ENCODE measurements at places on chromosomes 4 and X.

DNA sequence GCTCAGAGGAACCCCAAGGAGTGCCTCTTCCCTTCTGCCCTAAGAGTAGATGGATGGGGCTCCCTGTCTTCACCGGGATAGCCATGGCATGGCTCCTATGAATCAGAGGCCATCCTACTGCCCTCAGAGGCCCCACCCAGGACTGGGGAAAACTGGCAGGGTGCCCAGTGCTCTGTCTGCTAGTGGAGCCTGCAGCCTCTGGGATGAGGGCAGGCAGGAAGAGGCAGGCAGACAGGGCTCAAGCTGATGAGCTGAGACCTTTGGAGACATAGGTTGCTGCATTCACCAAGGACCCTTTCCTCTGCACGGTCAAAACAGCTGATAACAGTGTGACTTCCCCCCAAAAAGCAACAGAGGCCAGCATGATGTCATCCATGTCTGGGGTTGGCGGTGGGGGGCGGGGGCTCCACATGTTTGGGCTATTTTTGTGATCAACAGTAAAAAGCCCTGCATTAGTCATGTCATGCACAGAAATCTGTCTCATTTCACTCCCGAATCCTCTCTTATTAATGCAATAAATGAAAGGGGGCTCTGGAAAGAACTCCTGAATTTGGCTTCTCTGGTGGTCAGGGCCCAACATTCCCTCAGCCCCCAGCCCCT, 207.6 kb upstream of the MAMLD1 start:
- no peak for DNase-seq

- no peak for DNase-seq
Observed at GRCh38 chr4:94351319-94351718, 8.7 kb upstream of the HPGDS start.

DNA sequence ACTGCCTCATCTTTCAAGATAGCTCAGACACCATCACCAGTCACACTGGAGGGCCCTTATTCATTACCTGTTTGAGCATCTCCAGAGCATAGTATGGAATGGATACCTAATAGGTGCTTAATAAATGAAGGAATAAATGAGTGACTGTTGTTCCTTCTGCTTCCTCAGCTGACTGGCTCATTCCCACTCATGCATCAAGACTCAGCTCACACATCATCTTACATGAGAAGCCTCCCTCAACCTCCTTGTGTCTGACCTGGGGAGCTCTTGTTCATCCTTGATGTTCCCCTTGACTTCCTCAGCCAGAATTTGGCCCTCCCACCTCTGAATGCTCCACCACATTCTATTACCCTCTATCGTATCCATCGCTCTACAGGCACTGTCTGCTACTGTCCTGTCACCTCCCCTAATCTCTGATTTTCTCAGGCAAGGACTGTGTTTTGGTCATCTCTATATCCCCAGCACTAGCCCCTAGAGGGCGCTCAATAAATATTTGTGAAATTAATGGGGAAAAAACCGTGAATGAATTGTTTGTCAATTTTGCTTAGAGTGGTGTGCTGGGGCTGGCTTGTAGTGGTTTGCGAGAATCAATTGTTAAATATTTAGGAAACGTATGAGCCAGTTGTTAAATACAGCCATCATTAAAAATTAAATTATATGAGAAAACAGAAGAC, 88.3 kb downstream of the NHSL2 start:
- DNase-seq = no peak

DNA sequence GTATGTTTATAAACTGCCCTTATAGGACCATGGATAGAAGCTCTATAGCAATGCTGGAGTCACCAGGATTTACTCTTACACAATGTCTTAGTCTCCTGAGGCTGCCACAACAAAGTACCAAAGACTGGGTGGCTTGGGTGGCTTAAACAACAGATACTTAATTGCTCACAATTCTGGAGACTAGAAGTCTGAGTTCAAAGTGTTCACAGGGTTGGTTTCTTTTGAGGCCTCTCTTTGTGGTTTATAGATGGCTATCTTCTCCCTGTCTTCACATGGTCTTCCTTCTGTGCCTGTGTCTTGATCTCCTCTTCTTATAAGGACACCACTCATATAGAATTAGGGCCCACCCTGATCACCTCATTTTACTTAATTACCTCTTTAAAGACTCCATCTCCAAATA, 2.0 kb upstream of the TRPC3 start:
- no peak for DNase-seq

DNA sequence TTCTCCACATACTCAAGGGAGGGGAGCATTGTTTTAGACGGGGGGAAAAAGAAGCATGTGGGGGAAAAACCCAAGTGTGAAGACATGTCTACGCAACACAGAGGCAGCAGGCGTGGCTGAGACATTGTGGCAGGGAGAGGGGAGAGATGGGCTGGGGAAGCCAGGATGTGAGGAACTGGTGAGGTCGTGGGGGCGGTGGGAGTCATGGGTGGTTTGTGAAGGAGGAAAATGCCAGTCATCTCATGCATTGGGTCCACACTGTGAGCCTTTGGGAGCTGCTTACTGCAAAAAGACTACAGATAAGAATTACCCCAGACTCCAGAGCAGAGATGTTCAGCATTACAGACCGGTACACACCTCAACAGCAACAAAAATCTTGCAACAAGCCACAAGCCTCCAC, 2.1 kb downstream of the JAKMIP1 start:
- DNase-seq = no peak

GRCh38 chr4:151887816-151888180, 127.0 kb upstream of the GATB start:
- DNase-seq = no peak

DNA sequence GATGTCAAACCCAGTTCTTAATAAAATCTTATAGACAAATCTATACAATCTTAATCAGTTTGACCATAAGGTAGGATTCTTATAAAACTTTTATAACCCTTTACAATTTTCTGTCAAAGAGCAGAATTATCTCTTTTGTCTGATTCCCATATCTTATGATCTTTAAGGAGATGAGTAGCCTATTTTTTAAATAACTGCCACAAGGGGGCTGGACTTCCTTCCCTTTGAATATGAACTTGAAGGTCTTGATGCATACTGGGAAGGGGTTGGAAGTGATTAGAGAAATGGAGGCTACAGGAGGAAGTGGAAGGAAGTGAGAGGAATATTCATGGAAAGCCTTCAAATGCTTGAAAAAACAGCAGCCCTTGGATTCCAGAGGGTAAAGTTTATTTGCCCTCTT, 111.1 kb downstream of the APOOL start:
- no peak for DNase-seq

DNA sequence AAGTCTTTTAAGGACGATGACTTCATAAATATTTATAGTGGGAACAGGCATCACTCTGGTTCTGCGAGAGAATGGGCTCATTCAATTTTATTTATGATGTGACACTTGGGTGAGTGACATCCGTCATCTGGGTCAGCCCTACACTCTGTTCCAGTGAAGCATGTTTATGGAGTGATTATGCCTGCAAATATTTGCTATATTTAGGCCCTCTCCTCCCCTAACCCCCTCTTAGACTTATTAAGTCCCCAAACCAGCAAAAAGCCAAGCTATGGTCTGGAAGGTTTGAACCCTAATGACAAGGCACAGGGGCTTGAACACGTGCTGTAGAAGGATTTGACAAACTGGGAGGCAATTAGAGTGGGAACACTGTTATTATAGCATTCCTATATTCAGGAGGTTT, 55.9 kb downstream of the C4orf51 start:
- DNase-seq = no peak

DNA sequence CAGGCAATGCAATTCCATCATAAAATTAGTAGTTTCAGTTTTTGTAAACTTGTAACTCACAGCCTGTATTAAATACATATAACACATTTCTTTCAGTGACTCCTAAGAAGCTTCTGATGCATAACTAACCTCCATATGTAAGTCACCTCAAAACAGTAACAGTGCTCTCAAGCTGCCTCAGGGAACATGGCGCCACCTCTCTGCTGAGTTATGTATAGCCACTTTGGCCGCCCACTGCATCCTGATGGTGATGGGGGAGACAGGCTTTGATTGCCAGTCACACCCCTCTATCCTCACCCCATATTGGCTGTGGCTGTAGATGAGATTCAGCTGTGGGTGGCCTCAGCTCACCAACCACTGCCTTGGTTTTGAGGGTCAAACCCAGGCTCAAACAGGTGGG, 54.3 kb downstream of the LRBA start:
- no peak for DNase-seq

GRCh38 chr4:77121736-77122240, 35.2 kb upstream of the CCNG2 start:
- no peak for DNase-seq

DNA sequence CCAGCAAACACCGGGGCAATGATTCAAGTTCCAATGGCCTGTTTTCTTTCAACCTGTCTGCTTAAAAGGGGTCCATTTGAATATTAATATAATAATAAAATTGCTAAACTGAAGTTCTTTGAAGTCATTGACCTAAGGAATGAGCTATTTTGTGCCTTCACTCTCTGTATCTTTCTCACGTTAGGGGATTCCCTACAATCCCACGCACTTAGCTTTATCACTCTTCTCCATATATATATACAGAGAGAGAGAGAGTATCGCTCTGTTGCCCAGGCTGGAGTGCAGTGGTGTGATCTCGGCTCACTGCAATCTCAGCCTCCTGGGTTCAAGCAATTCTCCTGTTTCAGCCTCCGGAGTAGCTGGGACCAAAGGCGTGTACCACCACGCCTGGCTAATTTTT, 83.9 kb upstream of the NWD2 start:
- no peak for DNase-seq

GRCh38 chr4:48578132-48578968, 88.3 kb downstream of the ZAR1 start:
- peak; percentile 92 for DNase-seq

- no peak for DNase-seq
Observed at GRCh38 chrX:9610771-9611392, 146.0 kb downstream of the TBL1X start.

GRCh38 chr4:100881283-100881682, 363.5 kb upstream of the EMCN start:
- DNase-seq = no peak

DNA sequence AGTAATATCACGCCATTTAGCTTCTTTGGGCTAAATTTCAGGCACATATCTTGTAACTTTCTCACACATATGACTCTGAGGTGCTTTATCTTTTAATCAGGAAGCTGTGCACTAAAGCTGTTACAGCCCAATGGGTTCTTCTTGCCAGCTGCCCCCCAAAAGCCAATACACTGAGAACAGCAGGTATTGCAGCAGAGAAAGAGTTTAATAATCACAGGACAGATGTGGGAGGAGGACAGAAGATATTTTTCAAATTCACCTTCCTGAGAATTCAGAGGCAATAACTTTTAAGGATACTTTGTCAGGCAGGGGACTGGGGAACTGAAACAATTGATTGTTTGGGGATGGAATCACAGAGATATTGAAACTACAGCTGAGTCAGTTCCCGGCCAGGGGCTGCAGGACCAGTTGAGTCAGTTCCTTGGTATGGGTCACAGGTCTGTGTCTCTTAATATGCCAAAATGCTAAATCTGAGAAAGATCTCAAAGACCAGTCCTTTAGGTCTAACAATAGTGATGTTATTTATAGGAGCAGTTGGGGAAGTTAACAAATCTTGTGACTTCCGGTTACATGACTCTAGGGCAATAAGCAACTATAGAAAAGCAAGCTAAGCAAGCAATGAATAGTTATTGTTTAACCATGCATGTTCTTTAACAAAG, 28.1 kb downstream of the DDIT4L start:
- DNase-seq = no peak

- no peak for DNase-seq
Observed at GRCh38 chrX:69506617-69507499, 2.7 kb downstream of the NALF2 start.

GRCh38 chr4:130747842-130748241, 1651.9 kb downstream of the C4orf33 start:
- peak; percentile 57 for DNase-seq

- no peak for DNase-seq
Observed at GRCh38 chrX:1246816-1247215, 21.8 kb upstream of the CSF2RA start.

GRCh38 chrX:154840856-154841255, 6.4 kb upstream of the SMIM9 start:
- DNase-seq = no peak

- no peak for DNase-seq
Observed at GRCh38 chrX:117063224-117063623, 600.4 kb upstream of the CT83 start.

DNA sequence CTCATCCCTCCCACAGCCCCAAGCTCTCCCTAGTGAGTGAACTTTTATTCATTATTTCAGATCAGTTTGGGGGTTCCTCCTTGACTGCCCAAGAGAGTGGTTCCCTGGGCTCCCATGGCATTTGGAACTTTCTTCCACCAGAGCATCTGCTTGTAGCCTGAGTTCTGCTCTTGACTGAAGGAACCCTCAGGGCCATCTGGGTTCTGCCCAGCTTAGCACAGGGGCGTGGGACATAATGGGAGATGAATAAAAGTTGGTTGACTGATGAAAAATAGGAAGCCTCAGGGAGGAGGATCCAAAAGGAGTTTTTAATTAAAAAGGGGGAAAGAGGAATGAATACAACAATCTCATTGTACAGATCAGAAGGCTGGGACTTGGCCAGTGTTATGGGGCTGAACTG, 73.4 kb downstream of the CYTL1 start:
- DNase-seq = no peak

- no peak for DNase-seq
Observed at GRCh38 chr4:951186-951585, 18.9 kb downstream of the TMEM175 start.

DNA sequence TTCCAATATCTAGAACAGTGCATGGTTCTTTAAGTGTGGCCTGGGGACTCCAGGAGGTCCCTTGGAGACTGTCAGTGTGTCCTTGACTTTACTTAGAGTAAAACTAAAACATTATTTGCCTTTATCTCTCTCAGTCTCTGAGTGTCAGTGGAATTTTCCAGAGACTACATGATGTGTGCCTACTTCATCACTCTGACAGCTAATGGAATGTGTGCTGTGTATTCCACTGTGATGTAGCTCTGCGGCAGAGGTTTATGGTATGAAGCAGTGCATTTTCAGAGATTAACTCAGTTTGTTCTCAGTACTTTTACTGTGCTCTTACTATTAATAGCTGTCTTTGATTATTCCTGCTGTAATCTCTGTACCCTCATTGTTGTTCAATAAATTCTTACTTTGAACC, 85.6 kb downstream of the MANBA start:
- peak; percentile 4 for DNase-seq

DNA sequence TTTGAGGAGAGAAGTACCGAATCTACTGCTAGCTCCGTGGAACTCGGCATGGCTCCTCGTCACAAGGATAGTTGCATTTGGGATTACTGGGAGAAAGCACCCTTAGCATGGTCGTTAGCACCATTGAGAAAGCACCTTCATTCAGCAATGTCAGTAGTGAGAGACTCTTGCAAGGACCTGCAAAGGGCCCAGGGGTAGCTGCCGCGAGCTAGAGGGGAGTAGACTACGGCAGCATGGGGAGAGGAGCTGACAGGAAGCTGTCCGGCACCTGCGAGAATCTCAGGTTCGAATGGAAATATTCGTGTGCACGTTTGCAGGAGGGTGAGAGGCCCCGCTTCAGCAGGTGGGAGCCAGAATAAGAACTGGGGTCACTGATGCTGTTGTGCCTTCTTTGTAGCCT, 20.2 kb downstream of the TLR10 start:
- no peak for DNase-seq

Data from spinal cord (tissue), 10 donors.